ENCODE measurements at places on chromosomes 4 and X.

GRCh38 chr4:55673424-55673823, 37.3 kb upstream of the NMU start:
- DNase-seq = no peak

GRCh38 chr4:80839281-80839680, 191.2 kb upstream of the BMP3 start:
- no peak for DNase-seq

DNA sequence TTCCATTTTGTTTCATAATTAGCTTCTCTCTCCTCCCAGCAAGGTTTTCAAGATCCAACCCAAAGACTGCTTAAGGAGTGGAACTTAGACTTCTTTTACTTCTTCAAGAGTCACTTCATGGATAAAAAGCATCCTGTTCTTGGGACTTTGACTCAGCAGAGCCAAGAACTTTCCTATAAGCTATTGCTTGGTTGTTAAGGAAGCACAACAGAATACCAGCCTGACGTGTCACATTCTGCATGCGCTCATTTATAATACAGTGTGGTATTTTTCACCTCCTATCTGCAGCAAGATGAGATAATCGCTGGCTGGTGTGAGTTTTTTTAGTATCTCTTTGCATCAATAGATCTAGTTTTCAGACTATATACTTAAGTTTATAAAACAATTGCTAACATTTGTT, 152.1 kb downstream of the PALLD start:
- no peak for DNase-seq

DNA sequence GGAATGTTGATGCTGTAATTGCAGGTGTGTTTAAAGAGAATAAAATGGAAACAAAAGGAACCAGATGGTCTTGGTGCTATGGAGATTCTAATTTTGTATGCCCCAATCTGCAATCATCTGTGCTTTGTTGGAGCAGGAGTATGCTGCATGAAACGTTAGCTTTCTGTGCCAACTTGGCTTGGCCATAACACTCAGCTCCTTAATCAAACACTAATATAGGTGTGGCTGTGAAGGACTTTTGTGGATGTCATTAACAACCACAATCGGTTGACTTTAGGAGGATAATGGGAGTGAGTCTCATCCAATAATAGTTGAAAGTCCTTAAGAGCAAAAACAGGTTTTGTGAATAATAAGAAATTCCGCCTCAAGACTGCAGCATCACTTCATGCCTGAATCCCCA, 399.2 kb downstream of the NLGN4X start:
- no peak for DNase-seq

DNA sequence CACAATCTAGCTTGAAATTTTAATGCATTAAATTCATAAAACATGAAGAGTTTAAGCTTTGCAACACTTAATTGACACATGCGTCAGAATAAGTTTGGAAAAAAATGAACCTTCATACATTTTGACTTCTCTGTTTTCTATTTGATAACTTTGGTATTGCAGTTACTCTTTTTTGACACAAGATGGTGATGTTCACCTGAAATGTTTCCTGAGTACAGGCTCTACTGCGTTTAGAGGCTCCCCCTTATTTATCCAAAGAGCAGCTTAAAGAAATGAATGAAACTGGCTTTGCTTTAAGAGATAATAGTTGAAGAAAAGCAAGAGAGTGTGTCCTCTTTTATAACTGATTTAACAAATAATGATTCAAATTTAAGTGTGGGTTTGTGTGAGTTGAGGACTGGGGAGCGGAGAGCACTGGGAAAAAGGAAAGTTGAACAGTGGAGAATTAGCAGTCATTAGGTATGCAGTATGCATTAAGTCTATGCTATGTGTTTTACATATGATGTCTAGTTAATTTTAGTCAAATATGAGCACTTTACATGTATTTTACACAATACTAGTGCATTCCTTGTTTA, 180.6 kb upstream of the NUDT6 start:
- no peak for DNase-seq

DNA sequence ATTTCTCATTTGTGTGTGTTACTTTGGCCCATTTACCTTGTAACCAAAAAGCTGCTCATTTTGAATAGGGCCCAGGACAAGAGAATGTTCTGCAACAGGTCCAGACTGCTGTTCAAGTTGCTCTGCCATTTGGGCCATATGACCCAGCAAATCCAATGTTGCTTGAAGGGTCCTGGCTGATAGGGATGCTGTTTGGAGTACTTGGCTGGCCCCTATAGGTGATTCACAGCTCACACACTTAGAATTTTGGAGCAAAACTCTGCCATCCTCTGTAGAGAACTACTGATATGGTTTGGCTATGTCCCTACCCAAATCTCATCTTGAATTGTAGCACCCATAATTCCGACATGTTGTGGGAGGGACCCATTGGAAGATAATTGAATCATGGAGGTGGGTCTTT, 131.5 kb downstream of the AASDH start:
- no peak for DNase-seq

GRCh38 chrX:148871422-148872160, 371.2 kb downstream of the AFF2 start:
- DNase-seq = no peak

GRCh38 chrX:69154051-69154450, 11.2 kb downstream of the PJA1 start:
- DNase-seq = no peak

GRCh38 chr4:140289486-140289885, 84.0 kb upstream of the SCOC start:
- DNase-seq = no peak

- no peak for DNase-seq
Measured at GRCh38 chr4:2337131-2337723, 75.3 kb upstream of the MXD4 start.

- DNase-seq = no peak
Measured at GRCh38 chrX:70402721-70403120, 20.4 kb upstream of the GDPD2 start.

DNA sequence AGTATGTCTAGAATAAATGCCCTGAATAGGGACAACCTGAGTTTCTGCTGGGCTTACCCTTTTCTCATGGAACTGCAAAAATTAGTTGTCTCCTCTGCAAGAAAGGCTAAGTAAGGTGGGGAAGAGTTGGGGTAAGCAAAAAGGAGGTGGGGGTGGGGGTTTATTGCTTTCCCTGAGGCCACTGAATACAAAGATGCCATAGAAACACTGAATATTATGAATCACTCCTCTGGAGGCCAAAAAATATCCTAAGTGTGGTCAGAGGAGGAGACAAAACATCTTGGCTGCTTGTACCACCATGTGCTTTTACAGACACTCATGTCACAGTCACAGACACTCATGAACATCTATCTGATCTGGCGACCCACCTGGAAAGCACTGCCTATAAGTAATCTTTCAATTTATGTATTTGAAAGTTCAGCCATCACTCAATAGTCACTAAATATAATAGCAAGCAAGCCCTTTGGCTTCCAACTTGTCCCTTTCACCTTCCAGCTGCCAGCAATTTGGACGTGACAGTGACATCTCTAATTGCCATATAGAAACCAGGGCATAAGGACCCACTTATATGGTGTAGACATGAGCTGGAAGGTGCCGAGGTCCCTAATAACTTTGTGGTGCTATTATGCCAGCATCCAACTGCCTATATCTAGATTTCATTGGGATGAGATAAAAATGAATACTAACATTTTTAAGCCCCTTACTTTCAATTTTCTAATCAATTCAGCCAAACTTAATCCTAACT, 122.7 kb upstream of the CBR4 start:
- no peak for DNase-seq

GRCh38 chr4:89023140-89023539, 33.8 kb downstream of the FAM13A start:
- DNase-seq = no peak

DNA sequence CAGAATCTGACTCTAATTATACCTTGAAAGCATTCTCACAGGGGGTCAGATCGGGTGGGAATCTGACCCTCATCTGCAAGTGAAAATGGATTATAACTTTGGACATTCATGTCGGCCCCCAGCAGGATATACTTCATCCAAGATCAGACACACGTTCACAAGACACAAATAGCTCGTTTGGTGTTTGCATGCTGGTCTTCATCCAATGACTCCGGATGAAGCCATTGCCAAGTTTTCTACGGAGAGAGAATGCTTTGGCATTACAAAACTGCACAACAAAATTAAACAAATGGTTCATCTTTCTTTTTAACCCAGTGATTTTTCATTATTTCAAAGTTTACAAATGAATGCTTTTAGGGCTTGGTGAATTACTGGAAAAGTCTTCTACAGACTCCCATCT, 105.5 kb downstream of the MID1 start:
- no peak for DNase-seq

DNA sequence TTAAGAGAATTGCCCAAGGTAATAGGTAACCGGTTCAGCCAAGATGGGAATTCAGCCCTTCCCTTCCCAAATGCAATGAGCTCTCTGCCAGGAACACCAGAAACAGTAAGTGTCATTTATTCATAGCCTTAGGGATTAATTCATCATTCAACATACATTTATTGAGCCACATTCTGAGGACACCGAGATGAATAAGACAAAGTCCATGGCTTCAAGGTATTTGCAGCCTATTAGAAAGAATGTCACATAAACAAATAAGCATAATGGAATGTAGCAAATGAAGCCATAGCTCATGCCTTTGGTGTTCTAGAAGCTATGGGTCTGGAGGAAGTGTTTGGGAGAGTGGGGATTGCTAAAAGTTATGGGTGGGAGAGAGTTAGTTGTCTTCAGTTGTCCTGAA, 6.3 kb upstream of the TAB3 start:
- no peak for DNase-seq

GRCh38 chr4:76637712-76638361, 202.8 kb downstream of the SHROOM3 start:
- no peak for DNase-seq

DNA sequence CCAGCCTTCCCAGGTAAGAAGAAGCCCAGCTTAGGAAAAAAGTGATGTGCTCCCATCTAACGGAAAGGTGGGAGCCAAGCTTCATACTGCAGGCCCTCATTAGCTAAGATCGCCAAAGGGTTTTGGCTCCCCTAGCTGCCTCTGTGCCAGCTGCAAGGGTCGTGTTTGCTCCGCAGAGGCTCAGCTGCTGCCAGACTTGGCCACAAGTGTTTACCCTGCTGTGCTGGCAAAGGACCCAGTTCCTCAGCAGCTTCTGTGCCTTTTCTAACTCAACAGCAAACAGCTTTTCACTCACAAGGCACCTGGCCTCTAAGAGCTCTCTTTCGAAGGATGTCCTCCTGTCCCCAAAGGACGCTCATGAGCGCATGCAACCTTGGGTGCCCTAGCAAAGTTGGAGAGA, 12.2 kb upstream of the VMA21 start:
- DNase-seq = no peak

- DNase-seq = no peak
Measured at GRCh38 chr4:18815081-18815778, 793.7 kb upstream of the LCORL start.

DNA sequence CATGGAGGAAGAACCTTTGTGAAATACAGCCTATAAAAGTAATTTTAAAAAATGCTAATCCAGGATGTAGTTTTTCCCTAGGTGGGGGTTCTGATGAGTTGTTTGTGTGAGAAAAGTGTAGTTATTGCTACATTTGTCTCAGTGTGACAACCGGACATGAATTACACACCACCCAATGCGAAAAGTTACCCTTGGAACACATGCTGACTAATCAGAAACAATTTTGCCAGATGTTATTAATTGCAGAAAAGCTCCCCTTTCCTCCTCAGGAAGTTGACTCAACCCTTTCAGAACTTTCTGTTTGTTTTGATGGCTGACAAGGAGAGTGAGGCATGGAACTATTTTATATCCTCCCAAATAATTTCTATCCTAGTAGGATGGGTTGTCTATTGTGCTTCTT, 38.1 kb upstream of the EDA2R start:
- DNase-seq = no peak

GRCh38 chr4:130028552-130028951, 932.6 kb downstream of the C4orf33 start:
- DNase-seq = no peak

DNA sequence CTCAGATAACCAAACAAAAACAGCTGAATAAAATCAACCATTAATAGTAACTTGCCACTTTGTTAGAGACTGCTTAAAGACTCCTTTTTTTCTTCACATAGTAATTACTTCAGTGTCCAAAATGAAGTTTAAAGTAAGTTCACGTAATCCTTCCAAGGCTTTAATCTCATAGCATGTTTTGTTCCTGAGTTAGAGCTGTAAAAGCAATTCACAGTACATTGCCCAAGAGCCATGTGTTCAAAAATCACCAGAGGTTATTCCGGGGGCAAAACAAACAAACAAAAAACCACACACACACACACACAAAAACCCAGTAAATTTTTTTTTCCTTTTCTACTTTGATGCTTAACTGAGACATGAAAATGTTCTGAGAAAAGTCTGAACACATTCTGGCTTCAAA, 6.1 kb downstream of the GPR82 start:
- DNase-seq = no peak

DNA sequence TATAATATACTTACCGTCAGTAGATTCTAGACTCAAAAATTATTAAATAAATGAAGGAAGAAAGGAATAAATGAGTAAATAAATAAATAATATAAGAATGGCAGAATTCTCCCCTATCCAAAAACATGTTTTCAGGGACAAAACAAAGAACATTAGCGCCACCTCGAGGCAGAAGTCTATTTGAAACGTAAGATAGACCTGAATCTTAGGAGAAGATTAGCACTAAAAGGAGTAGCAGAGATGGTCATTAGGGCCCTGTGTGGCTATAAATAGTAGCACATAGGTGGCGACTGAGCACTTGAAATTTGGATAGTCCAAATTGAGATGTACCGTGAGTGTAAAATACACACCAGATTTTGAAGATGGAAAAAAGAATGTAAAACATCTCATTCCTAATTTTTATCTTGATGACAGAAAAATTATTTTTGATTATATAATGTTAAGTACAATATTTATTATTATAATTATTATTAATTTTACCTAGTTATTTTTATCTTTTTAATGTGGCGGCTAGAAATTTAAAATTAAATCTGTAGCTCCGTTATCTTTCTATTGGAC, 24.3 kb upstream of the SRD5A3 start:
- DNase-seq = peak; percentile 65

DNA sequence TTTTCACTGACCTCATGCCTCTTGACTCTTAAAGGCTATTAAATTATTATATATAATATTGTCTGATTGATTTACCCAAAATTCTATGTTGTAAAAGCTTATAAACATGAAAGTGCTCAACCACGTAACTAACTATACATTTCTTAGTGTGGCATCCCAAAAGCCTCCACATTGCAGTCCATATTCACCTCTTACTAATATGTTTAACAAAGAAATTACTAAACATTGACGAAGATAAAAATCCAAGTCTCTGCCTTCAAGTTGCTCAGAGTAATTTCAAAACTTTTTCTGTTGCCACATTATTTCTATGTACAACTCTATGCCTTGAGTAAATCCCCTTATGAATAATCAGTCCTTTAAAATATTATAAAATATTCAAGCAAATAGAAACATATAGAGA, 14.4 kb downstream of the DDIT4L start:
- DNase-seq = no peak

- peak; percentile 43 for DNase-seq
Measured at GRCh38 chr4:8044699-8045098, 105.0 kb upstream of the AFAP1 start.

- no peak for DNase-seq
Measured at GRCh38 chrX:13180807-13181206, 136.4 kb upstream of the FAM9C start.

GRCh38 chr4:6714954-6715353, 1.0 kb upstream of the BLOC1S4 start:
- no peak for DNase-seq

Data from transverse colon (tissue), 4 donors.